ENCODE measurements at places on chromosomes 6 and 20.
A peak's percentile ranks its signal among the peaks of the same experiment; 100 is the strongest.

DNA sequence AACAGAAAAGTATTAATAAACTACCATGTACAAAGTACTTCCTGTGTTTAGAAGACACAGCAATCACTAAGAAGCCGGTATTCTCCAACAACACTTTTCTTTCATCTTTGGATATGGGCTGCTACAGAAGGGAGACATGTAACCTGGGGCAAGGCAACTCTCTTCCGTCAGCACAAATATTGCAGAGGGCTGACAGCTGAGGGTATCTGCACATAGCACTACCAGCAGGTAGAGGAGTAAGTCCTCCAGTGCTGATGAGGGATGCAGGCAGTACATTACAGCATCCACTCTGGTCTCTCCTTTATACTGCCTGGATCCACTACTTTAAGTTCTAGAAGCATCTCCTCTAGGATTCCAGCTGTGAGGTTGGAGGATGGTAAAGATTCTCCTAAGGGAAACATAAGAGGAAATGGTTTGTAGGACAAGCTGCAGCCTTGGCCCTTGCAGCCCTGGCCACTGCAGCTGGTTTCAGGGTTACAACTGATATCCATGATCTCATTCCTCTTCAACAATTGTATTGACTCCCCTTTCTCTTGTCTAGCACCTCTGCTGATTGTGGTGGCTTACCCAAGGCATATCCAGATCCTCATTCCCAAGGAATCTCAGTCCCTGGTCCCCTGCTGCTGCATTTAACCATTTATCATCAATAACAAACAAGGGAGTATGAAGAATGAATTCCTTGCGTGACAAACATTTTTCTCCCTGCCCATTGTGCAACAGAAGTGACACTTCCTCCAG lies 110.7 kb upstream of the ADGRF1 start:
- DNase-seq, result peak; percentile 85

GRCh38 chr6:138517635-138518034 lies 18.3 kb upstream of the NHSL1 start:
- no peak for DNase-seq

- DNase-seq, result peak; percentile 91
These were observed 85.4 kb downstream of the SOX4 start for GRCh38 chr6:21678990-21679389.

DNA sequence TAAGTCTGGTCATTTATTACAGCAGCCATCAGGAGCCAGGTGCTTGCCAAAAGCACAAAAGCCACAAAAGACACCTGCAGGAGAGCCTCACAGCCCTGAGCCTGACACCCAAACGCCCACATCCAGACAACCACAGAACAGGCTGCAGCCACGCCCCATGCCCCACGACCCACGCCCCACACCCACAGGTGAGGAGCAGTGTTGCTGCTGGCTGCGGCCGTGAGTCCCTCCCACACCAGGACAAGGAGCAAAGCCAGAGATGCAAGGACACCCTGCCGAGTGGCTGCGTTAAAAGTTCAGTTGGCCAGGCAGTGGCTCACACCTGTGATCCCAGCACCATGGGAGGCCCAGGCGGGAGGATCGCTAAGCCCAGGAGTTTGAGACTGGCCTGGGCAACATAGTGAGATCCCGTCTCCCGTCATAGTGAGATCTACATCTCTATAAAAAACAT lies 43.0 kb downstream of the SLC2A4RG start:
- DNase-seq, result no peak

GRCh38 chr6:155389130-155389529 lies 66.5 kb downstream of the NOX3 start:
- no peak for DNase-seq

- DNase-seq, result no peak
These were observed 90.4 kb downstream of the CARMIL1 start for GRCh38 chr6:25369433-25370177.

GRCh38 chr6:45959534-45960145 lies 56.0 kb downstream of the CLIC5 start:
- DNase-seq, result no peak

DNA sequence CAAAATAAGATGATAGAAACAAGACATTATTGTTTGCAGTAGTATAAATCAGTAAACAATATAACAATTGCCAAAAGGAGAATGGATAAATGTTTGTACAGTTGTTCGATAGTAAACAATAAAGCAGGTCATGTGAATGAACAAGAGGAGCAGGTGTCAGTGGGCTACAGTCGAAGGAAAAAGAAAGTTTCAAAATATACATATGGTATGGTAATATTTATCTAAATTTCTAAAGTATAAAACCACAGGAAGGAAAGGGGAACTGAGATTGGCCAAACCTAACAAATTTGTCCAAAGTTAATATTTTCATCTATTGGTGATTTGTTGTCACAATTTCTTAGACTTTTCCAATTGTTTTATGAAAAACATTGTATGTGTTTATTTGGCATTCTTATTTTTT lies 110.9 kb downstream of the SH3BGRL2 start:
- DNase-seq, result no peak

GRCh38 chr6:128438393-128438792 lies 82.0 kb downstream of the PTPRK start:
- DNase-seq, result no peak

- peak; percentile 50 for DNase-seq
These were observed 342.7 kb downstream of the PRL start for GRCh38 chr6:21953831-21954801.

DNA sequence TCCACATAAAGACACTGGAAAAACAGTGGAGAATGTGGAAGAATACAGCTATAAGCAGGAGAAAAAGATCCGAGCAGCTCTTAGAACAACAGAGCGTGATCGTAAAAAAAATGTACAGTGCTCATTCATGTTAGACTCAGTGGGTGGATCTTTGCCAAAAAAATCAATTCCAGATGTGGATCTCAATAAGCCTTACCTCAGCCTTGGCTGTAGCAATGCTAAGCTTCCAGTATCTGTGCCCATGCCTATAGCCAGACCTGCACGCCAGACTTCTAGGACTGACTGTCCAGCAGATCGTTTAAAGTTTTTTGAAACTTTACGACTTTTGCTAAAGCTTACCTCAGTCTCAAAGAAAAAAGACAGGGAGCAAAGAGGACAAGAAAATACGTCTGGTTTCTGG lies 57.1 kb downstream of the MAP3K4 start:
- no peak for DNase-seq

GRCh38 chr6:47484616-47485015 lies 7.0 kb downstream of the CD2AP start:
- DNase-seq, result peak; percentile 77

- DNase-seq, result no peak
These were observed 215.1 kb upstream of the TBX18 start for GRCh38 chr6:84979541-84979940.

GRCh38 chr6:158787395-158787794 lies 31.8 kb downstream of the EZR start:
- no peak for DNase-seq

- DNase-seq, result no peak
These were observed 449.6 kb upstream of the POU3F2 start for GRCh38 chr6:98384801-98385200.

DNA sequence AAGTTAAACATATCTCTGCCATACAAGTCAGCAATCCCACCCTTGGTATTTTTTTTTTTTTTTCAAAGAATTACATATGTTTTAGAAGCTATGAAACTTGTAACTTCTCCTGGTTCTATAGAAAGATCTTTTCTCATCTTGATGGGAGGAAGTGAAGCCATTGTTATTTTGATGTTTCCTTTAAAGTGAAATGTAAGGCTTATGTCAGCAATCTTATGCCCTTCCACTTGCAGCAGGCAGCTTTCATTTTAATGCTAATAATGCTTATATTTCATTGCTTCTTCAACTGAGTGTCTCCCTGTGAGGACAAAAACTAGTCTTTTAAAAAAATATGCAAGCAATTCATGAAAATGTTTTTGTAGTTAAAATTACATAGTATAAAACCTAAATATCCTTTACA lies 1614.7 kb downstream of the KHDRBS2 start:
- no peak for DNase-seq

Data from A172 (cell line).